ENCODE measurements at places on chromosomes 6 and 20.

DNA sequence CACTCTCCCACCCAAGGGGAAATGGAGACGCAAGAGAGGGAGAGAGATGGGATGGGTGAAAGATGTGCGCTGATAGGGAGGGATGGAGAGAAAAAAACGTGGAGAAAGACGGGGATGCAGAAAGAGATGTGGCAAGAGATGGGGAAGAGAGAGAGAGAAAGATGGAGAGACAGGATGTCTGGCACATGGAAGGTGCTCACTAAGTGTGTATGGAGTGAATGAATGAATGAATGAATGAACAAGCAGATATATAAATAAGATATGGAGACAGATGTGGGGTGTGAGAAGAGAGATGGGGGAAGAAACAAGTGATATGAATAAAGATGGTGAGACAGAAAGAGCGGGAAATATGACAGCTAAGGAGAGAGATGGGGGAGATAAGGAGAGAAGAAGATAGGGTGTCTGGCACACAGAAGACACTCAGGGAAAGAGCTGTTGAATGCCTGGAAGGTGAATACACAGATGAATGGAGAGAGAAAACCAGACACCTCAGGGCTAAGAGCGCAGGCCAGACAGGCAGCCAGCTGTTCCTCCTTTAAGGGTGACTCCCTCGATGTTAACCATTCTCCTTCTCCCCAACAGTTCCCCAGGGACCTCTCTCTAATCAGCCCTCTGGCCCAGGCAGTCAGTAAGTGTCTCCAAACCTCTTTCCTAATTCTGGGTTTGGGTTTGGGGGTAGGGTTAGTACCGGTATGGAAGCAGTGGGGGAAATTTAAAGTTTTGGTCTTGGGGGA, 754 bp downstream of the TNF start:
- no peak for DNase-seq

DNA sequence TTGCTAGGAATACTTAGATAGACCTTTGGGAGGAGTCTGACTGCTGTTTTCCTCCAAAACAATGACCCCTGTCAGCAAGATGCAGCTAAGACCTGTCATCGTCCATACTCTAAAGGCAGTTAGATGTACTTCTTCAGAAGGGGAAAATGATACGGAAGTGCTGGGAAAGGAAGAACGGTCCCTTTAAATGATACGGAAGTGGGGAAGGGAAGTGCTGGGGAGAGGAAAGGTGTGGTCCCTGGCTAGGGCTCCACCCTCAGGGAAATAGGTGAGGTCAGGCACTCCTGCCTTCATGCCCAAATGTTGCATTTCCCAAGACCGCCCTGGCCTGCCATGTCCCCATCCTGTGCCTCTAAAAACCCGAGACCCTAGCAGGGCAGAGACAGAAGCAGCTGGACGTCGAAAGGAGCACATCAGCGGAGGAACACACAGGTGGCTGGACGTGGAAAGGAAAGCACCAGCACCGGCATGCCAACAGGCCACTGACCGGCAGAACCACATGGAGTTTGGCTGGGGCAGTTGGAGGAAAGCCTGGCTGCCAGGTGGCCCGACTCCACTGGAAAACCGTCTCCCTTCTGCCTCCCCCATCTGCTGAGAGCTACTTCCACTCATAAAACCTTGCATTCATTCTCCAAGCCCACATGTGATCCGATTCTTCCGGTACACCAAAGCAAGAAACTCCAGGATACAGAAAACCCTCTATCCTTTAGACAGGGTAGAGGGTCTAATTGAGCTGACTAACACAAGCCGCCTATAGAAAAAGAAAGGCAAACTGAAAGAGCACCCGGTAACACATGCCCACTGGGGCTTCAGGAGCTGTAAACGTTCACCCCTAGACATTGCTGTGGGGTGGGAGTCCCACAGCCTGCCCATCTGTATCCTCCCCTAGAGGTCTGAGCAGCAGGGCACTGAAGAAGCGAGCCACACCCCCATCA, 94.6 kb downstream of the FAXC start:
- DNase-seq = no peak

GRCh38 chr6:143746202-143747119, 68.7 kb downstream of the PHACTR2 start:
- no peak for DNase-seq

- no peak for DNase-seq
Measured at GRCh38 chr20:52552181-52552872, 360.7 kb upstream of the ZFP64 start.

GRCh38 chr6:167812088-167812487, 14.6 kb upstream of the AFDN start:
- no peak for DNase-seq

DNA sequence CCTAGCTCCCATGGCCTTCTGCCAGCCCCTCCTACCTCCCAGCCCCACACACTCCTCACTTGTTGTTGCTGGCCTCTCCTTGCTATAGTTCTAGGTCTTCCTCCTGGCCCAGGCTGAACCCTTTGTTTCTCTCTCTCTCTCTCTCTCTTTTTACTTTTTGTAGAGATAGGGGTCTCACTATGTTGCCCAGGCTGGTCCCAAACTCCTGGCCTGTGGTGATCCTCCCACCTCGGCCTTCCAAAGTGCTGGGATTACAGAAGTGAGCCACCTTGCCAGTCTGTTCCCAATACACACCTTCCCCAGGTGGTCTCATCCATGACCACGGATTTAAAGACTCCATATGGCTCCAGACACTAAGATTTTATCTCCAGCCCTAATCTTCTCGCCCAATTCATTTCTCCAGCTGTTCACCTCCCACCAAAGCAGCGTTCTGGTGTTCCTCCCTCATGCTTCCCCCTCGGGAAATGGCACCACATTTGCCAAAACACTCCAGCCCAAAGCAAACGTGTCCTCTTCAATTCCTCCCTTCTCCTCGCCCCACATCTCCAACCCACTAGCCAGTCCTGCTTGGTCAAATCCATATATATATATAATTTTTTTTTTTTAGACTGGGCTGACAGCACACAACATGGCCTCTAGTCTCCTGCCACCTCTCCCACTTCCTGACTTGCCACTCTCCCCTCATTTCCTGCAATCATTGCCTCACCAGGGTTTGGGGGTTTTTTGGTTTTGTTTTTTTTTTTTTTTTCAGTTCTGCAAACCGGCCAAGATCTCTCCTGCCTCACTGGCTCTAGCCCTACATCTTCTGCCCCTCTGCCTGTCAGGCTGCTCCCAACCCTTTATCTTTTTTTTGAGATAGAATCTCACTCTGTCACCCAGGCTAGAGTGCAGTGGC, 104.4 kb downstream of the NCR2 start:
- peak; percentile 70 for DNase-seq

- peak; percentile 89 for DNase-seq
Measured at GRCh38 chr20:38148328-38149102, 16.6 kb downstream of the TGM2 start.

- no peak for DNase-seq
Measured at GRCh38 chr20:16560661-16561060, 12.6 kb downstream of the KIF16B start.

- DNase-seq = no peak
Measured at GRCh38 chr6:28553986-28554881, 28.6 kb downstream of the GPX5 start.

- no peak for DNase-seq
Measured at GRCh38 chr6:41688256-41688965, 47.0 kb downstream of the TFEB start.

- DNase-seq = no peak
Measured at GRCh38 chr20:47503685-47504084, 2.0 kb downstream of the NCOA3 start.

DNA sequence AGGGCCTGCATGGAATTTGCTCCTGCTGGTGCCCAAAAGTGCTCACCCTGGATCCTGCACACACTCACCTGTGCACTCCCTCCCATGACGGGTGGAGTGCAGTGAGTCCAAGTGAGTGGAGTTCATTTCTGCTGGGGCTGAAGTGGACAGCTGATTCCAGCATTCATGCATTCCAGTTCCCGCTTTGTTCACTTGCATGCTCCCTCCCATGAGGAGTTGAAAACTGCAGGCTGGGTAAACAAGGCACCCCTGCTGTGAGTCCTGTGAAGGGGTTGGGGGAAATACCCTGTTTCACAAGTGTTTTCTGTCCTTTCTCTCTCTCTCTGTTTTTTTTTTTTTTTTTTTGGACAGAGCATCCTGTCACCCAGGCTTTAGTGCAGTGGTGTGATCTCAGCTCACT, 454.1 kb upstream of the NOX3 start:
- DNase-seq = no peak

GRCh38 chr6:169858293-169858934, 107.0 kb downstream of the ERMARD start:
- DNase-seq = no peak

- DNase-seq = no peak
Measured at GRCh38 chr20:33842346-33842745, 31.2 kb downstream of the CHMP4B start.

DNA sequence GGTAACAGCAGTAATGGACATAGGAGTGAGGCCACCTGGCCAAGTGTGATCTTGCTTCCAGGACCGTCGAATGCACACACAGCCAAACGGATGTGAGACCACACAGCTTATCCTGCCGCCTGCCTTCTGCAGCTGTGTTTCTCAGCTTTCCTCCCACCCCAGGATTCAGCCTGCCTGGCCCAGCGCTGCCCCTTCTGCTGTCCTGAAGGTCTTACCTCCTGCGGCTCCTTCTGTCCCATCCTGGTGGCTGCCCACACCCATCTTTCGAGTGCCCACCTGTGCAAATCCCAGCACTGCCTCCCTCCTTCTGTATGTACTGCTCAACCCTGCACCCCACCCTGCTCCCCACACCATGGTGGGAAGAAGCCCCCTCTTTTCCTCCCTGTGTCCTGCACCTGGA, 49.4 kb upstream of the DACT2 start:
- DNase-seq = no peak

- no peak for DNase-seq
Measured at GRCh38 chr6:157145656-157146285, 177.5 kb downstream of the TMEM242 start.

GRCh38 chr6:88238065-88238464, 71.9 kb upstream of the CNR1 start:
- peak; percentile 28 for DNase-seq

- DNase-seq = no peak
Measured at GRCh38 chr20:50526403-50526989, 16.3 kb downstream of the PTPN1 start.

- no peak for DNase-seq
Measured at GRCh38 chr6:53898026-53898795, 103.4 kb downstream of the LRRC1 start.

- DNase-seq = no peak
Measured at GRCh38 chr20:63024573-63025392, 18.0 kb upstream of the BHLHE23 start.

GRCh38 chr6:3929281-3929798, 80.2 kb downstream of the FAM50B start:
- DNase-seq = no peak

DNA sequence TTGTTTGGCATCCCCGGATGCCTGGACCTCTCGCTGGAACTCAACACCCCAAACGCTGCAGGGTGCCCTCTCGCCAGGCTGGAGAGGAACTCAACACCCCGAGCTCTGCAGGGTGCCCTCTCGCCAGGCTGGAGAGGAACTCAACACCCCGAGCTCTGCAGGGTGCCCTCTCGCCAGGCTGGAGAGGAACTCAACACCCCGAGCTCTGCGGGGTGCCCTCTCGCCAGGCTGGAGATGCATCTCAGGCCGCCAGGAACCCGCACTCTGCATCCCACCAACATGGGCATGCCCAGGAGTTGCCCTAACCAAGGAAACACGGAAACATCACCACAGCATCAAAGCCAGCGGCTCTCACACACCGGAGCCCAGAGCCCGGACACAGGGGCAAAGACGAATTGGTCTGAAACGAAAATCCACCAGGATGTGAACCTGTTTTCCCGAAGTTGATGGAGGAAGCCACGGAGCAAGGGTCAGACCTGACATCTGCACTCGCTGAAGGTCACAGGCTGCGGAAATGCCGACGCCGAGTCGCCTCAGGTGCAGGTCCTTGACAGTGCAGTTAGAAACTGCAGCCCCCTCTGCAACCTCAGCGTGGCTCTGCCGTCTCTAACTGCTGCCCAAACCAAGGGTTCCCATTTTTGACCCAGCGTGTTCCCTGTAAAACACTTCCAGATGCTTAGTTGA, 37.5 kb downstream of the DLL1 start:
- DNase-seq = no peak

DNA sequence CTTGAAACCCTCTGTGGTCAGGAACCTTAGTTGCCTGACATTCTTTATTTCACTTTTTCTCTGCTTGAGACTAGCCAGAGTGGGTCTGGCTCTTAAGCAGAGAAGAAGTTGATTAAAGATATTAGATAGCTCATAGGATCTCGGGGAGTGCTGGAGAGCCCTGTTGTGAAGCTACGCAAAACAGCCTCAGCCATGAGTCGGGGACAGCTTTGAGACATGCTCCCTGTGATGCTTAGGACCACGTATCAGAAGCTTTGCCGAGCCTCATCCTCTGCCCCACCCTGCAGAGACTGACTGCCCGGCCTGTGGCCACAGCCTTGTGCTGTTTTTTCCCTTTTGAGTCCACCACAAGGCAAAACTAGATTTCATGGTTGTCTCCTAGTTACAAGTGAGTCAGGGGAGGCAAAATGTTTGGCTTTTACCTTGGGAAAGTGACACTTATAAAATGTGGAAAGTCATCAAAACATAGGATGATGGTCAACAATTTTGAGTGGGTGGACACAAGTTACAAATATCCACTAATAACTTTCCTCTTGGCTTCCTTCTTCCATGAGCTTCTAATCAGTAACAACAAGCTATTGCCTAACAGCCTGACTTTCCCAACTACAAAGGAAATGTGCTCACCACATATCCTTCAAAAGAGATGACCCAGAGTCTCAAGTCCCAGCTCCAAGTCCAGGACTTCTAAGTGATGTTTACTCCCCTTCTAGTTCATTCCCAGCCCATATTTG, 108.4 kb downstream of the JAG1 start:
- DNase-seq = peak; percentile 79

DNA sequence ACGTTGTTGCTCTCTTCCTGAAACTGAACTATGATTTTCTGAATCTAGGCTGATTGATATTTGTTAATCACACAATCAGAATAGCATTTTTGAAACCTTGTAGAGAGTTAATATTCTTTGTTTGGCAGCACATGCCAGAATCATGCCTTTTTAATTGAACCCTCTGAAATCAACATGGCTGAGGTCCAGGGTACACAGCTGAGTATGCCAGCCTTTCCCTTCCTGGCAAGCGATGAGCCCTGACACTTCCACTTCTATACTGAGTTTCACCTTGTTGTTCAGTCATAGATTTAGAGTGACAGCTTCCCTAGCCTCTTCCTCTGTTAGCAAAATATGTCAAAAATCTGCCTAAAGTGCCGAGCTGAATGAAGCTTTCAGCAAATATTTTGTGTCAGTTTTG, 6.8 kb downstream of the HDDC2 start:
- DNase-seq = no peak

DNA sequence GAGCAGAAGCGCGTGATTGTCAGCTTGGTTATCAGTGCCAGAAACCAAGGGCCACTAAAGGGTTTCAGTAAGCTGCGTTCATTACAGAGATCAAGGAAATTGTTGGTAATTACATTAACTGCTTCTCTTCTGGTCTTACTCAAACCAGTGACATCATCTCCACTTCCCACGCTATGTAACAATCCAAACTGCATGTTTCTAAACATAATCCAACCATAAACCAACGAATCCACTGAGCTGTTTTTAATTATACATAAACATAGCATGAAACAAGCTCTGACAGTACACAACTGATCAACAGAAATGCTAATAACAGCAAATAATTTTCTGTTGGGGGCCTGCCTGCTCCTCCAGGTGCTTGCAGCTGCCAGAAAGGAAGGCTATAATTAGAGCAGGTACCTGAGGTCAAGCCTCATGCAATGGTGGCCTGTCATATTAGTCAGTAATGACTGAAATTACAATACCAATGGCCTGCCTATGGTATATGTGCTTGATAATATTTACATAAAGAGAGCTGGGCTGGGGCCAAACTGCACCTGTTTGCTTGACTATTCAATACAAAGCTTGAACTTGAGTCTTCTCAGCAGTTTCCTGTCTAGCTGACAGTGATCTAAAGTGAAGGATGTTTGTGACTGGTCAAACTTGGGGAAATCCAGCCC, 40.1 kb downstream of the ILRUN start:
- peak; percentile 85 for DNase-seq
